ENCODE measurements at places on chromosomes 7 and 10.

DNA sequence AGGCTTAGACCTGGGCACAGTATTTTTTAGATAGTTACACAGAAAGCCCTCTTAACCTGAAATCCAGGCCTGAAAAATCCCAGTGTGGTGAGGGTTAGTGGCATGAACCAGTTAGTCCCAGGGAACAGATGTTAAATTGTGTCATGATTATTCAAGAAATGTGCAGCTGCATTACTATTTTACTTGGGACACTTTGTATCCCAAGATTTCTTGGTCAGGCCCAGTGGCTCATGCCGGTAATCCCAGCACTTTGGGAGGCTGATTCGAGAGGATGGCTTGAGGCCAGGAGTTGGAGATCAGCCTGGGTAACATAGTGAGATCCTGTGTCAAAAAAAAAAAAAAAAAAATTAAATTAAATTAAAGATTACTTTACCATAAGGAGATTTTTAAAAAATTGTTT is 36.0 kb upstream of the OTUD1 start:
- no peak for DNase-seq

- no peak for DNase-seq
Observed at GRCh38 chr10:31693491-31693890, 235.1 kb downstream of the ARHGAP12 start.

DNA sequence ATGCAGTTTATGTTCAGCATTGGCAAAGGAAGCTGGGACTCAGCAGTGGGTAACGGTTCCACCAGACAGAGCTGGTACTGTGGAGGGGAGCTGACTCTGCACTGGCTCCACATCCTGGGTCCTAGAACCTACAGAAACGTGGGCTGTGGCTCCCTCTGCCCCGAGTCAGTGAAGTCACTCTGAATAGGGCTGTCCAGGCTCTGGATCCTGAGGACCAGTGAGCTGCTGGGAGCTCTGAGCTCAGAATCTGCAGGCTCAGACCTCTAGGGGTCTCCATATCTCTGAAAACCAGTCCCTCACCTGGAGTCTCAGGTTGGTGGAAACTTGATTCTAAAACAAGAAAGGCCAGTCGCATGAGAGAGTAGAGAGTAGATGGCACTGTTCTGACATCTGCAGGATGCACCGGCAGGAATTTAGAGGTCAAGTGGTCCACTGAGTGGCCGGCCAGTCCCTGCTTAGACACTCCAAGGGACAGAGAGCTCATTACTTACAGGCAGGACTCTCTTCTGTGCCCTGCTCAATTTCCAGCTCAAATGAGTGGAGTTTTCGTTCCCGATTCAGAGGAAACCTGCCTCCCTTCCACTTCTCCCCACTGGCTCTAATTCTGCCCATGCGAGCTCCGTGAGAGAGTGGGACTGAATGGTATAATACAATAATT is 18.6 kb downstream of the NPFFR1 start:
- no peak for DNase-seq

DNA sequence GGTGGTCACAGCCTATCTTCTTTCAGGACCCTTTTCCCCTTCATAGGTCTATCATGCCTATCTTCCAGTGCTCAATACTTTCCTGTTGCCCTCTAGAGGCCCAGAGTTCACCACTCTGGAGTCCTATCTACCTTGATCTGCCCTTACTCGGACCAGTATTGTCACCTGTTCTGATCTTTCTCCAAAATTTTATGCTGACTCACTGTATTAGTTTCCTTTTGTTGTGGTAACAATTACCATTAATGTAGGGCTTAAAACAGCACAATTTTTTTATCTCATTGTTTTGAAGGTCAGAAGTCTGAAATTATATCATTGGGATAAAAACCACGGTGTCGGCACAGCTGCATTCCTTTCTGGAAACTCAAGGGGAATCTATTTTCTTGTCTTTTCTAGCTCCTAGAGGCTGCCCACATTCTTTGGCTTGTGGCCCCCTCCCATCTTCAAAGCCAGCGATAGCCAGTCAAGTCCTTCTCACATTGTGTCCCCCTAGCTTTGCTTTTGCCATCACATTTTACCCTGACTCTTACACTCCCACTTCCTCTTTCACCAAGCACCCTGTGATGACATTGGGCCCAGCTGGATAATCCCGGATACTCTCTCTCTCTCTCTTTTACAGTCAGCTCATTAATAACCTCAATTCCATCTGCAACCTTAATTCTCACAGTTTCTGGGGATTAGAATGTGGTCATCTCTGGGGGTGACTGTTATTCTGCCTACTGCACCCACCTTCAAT is 54.6 kb downstream of the TFAM start:
- no peak for DNase-seq

DNA sequence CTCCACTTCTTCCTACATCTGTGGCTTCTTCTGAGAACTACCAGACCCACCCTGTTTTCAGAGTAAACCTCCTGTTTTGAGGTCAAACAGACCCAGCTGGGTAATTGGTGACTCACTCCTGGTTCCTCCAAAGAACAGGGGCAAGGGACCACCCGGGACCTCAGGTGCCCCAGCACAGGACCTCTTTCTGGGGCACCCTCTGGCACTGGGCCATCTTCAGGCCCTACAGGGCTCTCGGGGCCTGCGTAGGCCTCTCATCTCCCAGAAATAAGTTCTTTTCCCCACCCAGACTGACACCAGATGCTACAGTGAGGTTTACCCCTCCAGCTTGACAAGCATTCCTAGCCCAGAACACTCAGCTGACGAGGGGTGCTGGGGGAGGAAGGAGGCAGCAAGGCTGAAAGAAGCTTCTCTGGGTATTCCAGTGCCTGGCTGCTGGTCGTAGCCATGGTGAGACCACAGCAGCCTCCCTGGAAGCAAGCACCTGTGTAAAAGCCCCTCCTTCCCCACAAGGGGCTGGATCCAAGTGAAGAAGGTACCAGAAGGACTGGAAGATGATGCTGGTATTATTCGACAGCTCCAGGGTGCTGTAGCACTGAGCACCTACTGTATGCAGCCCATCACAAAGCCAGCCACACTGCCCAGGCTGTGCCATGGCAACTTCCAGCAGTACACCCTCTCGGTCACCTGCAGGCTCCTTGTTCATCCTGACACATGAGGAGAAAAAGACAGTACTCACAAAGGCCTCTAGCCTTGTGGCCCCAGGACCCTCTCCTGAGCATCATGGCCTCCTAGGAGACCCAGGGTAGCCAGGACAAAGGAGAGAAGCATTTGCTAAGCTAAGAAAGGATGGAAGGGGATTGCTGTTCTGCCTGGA is 47.4 kb downstream of the ALOX5 start:
- DNase-seq = no peak

GRCh38 chr10:132685921-132686680 is 99.8 kb downstream of the NKX6-2 start:
- DNase-seq = no peak

- no peak for DNase-seq
Observed at GRCh38 chr10:106565546-106565945, 599.0 kb downstream of the SORCS1 start.

DNA sequence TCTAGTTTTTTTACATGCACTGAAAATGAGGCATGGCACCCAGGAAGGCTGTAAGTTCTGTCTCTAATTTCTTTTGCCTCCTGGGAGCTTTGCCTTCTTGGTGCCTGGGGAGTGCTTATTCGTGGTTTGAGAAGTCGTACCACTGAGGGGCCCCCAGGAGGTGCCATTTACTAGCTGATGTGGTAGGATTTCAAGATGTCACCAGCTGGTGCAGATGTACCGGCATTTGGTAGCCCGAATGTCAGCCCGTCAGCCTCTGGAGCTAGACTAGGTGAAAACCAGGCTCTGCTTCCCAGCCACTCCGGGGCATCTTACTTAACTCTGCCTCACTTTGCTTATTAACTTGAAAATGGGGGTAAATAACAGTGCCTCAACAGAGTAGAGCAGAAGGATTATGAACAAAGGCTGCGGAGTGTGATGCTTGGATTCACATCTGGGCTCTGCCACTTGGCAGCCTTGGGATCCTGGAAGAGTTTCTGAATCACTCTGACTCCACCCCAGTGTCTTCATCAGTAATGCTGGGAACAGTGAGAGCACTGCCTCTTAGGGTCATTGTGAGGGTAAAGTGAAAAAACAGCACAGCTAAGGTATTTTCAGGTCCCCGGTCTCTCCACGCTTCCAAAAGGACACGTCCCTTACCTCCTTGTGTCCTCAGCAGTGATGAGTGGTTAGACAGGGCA is 31.4 kb upstream of the BTBD16 start:
- no peak for DNase-seq

DNA sequence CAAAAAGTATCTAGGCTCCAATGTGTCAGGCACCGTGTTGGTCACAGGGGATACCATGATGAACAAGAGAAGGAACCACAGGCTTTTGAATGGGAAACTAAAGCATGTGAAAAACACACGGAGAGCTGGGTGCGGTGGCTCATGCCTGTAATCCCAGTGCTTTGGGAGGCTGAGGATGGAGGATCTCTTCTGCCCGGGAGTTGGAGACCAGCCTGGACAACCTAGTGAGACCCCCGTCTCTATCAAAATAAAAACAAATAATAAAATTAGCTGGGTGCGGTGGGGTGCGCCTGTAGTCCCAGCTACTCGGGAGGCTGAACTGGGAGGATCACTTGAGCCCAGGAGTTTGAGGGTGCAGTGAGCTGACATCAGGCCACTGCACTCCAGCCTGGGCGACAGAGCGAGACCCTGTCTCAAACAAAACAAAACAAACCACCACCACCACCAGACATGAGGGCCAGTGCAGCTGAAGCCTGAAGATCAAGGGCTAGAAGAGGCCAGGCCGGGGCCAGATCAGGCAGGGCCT is 611 bp upstream of the COPS6 start:
- DNase-seq = no peak

DNA sequence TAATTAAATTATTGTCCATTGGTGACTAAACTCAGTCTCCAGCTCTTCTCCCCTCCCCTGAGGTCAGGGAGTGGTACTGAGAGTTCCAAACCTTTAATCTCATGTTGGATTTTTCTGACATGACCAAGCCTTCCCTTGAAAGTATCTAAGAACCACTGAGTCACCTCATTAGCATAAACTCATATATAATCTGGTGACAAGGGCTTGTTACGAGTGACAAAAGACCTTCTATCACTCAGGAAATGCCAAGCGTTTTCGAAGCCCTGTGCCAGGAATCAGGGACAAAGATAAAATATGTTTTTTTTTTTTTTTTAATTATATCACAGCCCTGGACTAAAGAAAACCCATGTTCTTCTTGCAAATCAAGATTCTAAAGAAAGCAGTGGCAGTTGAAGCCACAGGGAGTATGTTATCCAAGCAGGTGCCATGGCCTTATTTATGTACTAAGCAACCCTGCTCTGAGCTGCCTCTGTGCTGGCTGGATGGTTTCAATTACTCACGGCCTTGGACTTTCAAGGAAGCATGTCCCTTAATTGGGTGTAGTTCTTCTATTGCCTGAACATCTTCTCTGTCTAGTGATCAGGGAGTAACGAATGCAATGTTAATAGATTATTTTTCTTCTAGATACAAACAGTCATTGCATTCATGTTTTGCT is 169.0 kb upstream of the PRKCQ start:
- DNase-seq = no peak

DNA sequence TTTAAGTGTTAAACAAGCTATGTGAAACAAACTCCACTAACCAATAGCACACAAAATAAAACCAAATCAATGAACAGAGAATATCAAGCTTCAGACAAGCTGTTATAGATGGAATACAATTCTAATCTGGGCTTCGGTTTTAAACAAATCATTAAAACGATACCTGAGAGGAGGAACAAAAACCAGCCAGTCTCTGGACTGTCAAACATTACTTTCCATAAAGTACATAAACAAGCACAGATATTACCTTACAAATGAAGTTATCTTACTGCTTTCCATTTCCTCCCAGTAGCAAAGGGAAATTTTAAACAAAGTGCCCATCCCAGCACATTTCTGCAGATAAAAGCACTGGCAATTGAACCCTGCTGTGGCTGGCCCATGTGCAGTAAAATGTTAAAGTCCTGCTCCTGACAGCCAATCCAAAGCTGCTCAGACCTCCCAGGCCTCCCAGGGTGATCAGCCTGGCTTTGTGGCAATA is 128.0 kb downstream of the NRCAM start:
- no peak for DNase-seq

- no peak for DNase-seq
Observed at GRCh38 chr7:12557282-12557681, 13.2 kb upstream of the SCIN start.

DNA sequence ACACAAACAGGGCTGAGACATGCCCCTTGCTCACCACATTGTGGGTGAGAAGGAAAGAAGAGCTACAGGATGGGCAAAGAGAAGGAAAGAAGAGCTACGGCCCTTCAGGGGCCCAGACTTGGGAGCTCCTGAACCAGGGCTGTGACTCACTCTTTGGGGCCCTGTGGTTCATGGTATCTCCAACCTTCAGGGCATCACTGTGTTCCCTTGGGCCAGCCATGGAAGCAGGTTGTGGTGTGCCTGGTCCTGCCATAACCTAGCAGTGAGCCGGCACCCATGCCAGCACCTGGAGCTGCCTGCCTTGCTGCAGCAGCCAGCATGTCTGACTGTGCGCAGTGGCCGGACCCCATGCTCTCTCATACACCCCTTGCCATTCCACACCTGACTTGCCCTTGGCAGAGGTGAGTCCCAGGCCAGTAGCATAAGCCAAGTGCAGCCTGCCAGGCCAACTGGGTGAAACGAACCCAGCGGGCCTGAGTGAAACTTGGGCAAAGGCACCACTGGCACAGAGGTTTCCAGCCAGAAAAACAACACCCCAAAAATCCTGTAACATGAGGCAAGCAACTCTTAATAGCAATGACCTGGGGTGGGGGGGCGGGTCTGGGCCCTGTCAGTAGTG is 89.0 kb upstream of the CACUL1 start:
- DNase-seq = no peak

GRCh38 chr7:96120445-96121225 is 201.3 kb downstream of the SLC25A13 start:
- DNase-seq = no peak

GRCh38 chr10:13555884-13556510 is 27.2 kb upstream of the BEND7 start:
- DNase-seq = no peak

DNA sequence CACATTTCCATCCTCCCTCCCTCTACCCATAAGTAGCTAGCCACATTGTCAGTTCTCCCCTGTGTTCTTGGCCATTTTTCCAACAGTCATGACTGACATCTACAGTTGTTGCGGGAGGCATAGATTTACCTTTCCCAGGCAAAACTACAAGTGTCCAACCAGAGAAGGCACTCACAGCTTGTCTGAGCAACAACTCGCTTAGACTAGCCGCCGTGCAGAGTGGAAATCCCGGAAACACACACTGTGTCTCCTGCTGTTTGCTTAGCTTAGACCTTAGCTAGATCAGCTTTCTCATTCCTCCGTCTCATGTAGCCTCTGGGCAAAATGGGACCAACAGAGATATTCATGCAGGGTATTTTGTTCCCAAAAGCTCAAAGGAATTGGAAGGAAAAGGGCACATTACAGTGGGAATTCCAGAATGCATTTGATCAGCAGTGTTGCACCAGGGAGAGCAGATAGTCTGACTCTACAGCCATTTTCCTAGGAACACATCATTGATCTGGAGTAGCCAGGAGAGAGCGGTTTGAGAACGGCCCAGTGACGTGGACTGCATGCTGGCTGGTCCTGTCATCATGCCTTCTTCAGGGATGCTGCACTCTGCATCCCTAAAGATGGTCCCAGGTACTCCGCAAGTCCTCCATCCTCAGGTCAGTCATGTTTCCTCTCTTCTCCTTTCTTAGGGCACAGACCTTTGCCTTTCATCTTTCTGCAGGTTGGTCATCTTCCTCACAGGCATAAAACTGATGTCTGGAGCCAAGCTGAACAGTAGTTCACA is 89.4 kb downstream of the C10orf90 start:
- DNase-seq = no peak

Data from stimulated activated CD4-positive, alpha-beta T cell treated with anti-CD3 and anti-CD28 coated beads, Interleukin-1b, Interleukin-23, amount 100 ng/mL, for 4 hours (primary cell).